ENCODE measurements at places on chromosomes 1 and 21.

- no peak for DNase-seq
Observed at GRCh38 chr1:31297277-31298247, 730 bp downstream of the ZCCHC17 start.

DNA sequence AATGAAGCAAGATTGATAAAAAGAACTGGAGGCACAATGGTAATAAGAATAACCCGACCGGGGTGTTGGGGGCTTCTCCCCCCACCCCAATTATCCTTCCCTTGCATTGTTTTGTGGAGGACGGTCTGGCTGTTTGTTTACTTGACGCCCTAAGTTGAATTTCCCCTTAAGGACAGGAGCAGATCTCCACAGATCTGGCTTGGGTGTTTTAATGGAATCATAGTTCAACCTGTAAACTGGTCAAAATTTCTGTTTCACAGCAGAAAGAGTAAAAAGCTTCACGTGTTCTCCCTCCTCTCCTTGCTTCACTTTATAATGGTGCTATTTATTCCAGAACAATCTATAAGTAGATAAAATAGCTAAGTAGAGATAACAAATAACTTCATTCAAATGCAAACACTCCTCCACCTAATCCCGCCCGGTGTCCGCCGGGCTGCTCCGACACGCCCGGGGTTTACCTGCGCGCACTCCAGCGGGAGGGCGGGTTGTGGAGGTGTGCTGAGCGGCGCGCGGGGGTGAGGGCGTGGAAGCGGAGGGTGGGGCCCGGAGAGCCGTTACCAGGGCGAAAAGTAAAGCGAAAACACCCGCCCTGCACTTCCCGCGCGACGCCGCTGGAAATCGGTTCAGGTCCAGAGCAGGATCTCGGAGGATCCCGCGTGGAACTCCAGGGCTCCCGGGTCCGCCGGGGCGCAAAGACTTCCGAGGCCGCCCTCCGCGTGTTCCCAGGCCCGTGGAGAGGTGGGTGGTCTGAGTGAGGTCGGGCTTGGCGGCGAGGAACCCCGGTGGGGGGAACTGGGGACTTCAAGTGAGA is 2.0 kb upstream of the ATF3 start:
- no peak for DNase-seq

GRCh38 chr21:46229133-46229922 is 754 bp upstream of the LSS start:
- no peak for DNase-seq

DNA sequence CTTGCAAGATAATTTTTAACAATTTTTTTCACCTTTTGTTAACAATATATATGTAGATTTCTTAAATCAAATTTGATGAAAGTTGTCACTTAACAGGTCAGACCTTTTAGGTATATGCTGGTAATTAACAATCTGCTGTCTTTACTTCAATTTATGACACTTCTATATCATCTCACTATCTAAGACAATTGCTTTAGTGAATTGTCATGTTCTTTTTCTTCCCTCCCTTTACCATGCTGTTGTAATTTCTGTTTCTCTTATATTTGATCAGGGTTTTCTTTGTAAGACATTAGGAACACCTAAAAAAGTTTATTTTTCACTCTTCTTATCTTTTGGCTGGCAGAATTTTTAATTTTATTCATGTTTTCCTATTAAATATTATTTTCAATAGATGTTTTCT is 2.0 kb downstream of the IFI16 start:
- no peak for DNase-seq

DNA sequence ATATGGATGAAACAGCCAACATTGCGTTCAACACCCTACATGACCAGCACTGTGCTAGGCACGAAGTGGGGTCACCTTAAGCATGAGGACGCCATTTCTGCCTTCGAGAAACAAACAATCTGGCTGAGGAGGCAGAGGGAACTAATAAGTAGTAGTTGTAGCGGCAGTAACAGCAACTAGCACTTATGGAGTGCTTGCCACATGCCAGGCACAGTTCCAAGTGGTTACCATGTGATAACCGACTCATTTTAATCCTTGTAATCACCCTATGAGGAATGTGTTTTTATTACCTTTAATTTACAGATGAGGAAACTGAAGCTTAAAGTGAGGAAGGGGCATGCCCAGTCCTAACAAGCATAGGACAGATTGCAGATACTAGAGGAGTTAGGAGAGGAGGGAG is 33.7 kb downstream of the KCND3 start:
- no peak for DNase-seq

DNA sequence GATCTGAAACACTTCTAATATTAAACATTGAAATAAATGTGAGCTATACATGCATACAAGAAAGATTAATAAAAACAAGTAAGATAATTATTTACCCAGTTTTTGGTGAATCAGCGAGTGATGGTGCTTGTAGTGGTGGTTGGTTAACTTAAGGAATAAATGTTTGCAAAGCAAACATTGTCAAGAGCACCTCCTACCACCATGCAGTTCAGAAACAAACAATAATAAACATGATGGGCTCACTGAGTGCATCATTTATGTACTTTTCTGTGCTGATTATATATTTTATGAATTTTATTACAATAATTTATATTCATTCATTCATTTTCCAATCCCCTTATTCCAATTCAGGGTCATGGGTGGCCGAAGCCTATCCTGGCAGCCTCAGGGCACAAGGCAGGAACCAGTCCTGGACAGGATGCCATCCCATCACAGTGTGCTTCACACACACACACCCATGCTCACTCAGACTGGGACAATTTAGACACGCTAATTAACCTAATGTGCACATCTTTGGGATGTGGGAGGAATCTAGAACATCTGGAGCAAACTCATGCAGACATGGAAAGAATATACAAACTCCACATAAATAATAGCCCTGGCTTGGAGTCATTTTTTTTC is 57.8 kb downstream of the ZMYM4 start:
- no peak for DNase-seq

All from anterior cingulate cortex (tissue), 58 donors.